ENCODE measurements at places on chromosomes 3 and 15.

DNA sequence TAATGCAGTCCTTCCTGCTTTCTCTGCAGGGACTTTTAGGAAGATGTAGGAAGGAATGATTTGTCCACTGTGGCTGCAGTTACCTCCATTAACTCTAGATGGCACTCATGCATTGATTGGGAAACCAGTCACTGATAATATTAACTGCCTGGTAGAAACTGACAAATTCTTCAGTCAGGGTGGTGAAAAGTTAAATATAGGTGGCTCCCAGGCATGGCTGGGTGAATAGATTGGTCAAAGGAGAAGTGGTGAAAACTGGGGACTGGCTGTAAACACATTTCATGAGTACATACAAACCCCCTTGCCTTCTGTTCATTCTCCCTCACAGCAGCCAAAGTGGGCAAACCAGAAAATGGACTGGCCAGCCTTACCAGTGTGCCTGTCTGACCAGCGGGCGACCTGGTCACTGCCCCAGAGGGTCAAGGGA is 333.4 kb downstream of the THSD4 start:
- no peak for DNase-seq

DNA sequence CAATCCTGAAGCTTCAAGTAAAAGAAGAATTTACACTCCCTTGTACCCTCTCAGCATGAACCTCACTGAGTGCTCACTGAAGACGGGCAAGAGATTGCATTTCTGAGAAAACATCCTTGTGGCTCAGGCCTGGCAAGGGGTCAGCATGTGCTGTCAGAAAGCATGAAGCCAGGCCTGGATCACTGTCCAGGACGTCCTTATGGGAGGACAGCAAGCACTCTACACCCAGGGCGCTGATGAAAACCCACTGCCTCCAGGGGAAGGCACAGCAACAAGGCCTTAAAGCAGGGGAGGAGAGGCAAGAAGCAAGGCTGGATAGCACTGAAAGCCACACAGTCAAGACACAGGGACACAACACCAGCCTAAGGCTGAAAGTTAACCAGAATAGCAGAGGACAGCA is 315.4 kb downstream of the OCA2 start:
- DNase-seq, result no peak

GRCh38 chr3:70040386-70040785 is 40.9 kb downstream of the SAMMSON start:
- DNase-seq, result no peak

DNA sequence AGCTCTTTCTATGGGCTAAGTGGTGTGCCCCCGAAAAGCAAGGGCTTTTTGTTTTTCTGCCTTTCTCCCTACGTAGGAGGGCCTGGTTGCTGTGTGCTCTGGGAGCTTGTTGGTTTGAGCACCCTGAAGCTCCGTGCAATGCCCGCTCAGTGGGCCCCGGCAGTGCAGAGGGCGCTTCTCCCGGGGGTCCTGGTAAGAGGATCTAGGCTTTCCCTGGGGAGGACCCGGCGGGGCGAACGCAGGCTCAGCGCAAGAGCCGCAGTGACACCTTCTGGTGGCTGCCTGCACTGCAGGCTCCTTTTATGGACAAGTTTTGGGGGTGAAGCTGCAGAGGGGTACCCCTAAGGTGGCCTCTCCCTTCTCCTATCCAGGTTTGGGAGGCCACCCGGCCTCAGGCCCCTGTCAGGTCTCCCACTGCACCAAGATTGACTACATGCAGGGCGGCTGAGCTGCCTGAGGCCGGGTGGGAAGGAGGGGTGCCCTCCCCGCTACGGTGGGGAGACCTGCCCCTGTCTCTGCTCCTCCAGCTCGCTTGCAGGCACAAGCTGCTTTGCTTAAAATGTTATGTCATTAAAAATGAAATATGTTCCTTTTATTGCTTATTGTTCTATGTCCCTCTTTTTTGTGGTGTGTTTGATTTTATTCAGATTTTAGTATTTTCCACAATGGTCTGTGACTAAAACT is 387.9 kb downstream of the GABRG3 start:
- no peak for DNase-seq

DNA sequence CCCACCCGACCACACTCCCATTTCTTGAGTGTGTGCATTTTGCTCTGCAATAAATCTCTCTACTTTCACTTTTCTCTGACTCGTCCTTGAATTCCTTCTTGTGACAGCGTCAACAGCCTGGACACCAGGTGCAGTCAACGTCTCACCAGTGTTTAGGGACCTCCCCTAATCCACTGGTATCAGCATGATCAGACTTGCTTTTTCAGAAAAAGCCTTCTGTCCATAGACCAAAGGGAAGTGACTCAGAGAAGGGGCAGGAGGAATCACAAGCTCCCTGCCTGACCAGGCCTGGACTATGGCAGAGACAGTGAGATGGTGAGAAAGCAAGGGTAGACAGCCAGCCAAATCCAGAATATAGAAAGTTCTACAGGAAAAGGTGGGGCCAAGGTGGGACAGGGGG is 15.5 kb downstream of the CCR5 start:
- no peak for DNase-seq

DNA sequence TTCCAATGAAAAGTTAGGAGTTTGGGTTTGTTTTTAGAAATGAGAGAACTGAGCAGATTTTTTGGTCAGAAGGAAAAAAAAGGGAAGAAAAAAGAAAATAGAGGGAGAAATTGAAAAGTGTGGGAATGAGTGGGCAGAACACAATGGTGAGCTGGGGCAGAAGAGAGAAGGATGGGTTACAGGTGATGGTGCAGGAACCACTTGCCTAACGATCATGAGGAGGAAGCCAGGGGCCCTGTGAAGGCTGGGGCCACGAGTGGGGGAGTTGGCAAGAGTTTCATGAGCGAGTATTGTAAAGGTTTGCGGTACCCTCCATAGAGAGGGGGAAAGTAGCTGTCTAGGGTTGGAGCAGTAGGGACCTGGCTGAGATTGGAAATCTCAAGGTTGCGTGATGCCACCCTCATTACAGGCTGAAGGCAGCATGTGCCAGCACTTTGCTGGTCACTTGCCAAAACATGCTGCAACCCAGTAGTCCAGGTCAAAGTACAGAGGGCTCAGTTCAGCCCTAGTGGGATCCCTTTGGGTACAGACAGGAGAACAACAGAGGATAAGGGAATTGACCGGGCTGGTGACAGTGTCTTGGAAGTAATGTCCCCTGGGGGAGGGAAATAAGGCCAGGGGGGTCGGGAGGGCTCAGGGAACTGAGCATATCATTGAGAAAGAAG is 6.6 kb downstream of the IVD start:
- no peak for DNase-seq

- no peak for DNase-seq
These were observed 50.6 kb downstream of the GMNC start for GRCh38 chr3:190811775-190812480.

GRCh38 chr3:187913617-187914033 is 168.4 kb upstream of the BCL6 start:
- no peak for DNase-seq

DNA sequence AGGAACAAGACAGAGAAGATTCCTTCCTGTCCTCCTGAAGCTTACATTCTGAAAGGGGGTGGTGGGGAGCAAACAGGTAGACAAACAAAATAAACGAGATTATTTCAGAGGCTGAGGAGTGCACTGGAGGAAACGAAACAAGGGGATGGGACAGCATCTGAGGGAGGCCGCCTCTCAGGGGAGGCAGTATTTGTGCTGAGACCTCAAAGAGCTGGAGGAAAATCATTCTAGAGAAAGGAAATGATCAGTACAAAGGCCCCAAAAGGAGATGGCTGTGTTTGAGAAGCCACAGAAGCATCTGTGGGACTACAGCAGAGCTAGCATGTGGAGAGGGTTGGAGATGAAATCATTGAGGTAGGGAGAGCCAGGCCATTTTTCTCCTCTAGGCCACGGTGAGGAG is 55.1 kb downstream of the DCLK3 start:
- DNase-seq, result no peak

DNA sequence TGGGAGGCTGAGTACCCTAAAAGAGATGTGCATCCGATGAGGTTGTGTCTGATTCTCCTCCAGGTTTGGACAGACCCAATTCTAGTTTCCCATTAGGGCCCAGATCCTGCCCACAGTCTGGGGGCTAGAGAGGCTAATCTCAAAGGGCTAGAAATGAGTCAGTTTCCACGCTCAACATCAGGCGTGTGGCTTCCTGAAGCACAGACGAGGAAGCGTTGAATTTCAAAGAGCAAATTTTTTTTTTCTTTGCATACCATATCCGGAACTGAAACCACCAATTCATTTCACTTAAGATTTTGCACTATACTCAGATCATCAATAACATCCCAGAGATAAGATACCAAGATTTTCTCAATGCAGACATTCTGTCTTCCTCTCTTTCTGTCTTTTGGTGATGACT is 173.8 kb upstream of the BCL6 start:
- peak; percentile 61 for DNase-seq

DNA sequence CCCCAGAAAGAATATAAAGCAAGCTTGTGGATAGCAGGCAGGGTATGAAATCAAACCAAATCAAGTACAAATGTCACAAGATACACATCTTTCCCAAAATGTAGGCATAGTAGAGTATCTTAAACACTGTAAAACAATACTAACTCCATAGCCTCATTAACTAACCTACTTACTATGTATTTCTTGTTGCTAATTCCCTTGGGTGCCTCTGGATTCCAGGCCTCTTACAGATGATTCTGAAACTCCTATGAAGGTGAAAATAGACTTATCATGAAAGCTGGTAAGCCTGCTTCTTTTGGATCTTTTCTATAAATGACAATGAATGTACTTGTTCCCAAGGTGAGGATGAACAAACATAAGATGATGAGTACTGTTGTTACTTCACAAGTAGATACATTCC is 93.8 kb downstream of the FRMD5 start:
- no peak for DNase-seq

DNA sequence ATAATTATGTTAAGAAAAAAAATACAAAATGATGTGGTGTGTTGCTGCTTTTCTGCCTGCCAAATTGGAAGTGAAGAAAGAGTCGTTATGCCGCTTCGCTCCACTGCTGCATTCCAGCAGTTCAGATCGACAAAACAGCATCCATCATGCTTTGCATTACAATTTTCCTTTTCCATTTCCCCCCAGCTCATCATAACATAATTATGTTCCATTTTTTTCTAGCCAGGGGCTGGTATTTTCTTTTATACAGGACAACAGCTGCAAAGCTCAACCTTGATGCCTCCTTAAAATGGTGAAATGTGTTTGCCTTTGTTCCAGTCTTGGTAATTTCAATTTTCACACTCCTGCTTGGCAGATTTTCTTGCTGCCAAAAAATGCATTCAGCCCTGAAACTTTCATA is 44.9 kb upstream of the KBTBD12 start:
- no peak for DNase-seq

DNA sequence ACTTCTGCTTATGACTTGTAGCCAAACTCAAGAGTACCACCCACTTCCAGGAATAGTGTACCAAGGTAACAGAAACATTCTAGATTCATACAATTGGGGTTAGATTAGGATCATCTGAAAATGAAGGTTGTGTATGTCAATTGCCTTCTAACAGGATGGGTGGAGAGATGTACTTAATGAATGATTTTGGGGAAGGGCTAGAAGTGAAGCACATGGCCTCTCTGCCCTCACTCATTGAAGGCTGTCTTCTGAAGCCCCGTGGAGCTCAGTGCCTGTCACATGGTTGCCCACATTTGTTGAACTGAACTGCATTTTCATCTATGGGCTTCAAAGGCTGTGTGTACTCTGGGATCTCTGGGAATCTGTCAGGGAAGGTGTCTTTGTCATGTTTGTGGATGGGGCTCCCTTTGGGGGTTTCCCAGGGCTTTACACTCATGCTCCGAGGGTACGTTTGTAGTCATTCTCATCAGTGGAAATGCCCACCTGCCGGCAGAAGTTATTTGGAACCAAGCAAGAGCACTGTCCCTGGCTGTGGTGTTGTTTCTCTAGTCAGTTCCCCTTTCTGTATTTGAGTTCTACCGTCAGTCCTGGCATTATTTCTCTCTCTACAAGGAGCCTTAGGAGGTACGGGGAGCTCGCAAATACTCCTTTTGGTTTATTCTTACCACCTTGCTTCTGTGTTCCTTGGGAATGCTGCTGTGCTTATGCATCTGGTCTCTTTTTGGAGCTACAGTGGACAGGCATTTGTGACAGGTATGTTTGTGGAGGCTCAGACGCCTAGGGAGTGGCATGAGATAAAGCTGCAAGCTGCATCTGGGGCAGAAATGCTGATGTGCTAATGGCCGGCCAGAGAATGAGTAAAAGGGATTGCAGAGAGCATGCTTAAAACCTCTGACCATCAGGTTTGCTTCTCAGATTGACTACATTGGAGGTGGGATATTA is 22.4 kb downstream of the CD86 start:
- DNase-seq, result no peak

DNA sequence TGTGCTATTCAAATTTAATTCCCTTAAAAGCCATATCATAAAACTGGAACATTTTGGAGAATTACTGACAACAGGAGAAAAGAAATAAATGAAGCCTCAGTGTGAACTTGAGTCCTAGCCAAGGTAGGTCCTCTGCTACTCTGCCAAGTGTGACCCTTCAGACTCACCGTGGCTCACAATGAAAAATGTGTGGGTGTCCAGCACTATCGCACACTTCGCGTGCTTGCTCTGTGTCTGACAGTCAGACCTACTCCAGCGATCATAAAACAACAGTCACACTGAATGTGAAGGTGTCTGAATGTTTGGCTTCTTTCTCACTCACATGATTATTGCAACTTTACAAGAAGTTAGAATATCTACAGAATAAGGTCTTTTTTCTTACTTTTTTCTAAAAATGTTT is 65.8 kb upstream of the TRA2B start:
- no peak for DNase-seq

DNA sequence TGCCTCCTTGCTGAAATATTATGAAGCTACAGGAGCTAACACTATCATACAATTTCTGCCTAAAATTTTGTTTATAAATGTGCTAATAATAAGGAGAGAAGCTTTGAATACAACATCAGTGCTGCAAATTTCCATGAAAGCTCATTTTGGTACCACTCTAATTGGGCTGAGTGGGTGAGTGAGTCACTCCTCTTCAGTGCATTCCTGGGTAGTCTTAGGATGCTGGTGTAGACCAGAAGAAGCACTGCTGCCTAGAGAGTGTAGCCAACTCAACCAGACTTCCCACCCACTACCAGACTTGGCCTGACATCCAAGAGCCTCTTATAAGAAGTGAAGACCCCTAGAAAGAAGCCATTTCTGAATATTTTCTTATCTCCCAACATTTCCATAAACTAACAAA is 32.5 kb upstream of the CCDC54 start:
- DNase-seq, result no peak

DNA sequence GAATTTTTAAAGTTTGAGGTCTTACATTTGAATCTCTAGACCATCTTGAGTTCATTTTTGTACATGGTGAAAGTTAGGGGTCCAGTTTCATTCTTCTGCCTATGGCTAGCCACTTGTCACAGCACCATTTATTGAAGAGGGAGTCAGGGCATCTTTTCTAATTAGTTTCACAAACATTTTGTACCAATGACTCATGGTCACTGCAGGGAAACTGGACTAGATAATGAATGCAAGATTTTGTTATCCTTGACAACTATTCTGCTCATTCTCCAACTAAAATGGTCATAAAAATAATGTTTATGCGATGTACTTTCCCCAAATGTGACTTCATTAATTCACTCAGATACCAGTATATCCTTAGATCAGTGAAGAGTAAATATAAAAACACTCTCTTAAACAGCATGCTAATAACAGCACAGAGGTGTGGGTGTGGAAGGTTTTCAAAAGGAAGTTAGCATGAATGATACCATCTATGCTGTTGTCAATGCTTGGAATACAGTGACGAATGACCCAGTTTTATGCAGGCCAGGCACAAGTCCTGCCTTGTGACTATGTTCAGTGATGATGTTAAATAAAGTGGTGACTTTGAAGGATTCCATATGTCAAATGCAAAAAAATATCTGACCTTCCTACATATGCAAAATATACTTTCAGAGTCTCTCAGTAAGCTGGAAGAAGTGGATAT is 314.9 kb upstream of the TMCO5A start:
- DNase-seq, result no peak

GRCh38 chr3:125594581-125595011 is 701 bp downstream of the OSBPL11 start:
- no peak for DNase-seq

Measured in CD4-positive, alpha-beta T cell treated with Interleukin-6 at 100 ng/mL for 8 hours (primary cell).